ENCODE measurements at places on chromosomes 13 and 19.

DNA sequence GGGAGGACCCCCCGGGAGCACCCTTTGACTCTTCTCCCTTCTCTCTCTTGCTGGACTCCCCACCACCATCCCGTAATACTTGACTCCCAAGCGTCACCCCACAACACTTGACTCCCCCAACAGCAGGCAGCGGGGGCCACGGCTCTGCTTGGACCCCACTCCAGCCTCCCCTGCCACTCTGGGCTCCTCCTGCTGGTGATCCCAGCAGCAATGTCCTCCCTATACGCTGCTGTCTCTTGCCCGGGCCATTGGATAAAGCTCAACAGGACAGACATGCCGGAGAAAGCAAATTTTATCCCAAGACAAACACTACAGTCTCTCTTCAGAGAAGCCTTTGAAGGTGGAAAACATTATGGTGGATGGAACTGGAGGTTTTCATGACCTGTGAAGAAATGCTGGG is 20.4 kb upstream of the AMER2 start:
- DNase-seq, result no peak

DNA sequence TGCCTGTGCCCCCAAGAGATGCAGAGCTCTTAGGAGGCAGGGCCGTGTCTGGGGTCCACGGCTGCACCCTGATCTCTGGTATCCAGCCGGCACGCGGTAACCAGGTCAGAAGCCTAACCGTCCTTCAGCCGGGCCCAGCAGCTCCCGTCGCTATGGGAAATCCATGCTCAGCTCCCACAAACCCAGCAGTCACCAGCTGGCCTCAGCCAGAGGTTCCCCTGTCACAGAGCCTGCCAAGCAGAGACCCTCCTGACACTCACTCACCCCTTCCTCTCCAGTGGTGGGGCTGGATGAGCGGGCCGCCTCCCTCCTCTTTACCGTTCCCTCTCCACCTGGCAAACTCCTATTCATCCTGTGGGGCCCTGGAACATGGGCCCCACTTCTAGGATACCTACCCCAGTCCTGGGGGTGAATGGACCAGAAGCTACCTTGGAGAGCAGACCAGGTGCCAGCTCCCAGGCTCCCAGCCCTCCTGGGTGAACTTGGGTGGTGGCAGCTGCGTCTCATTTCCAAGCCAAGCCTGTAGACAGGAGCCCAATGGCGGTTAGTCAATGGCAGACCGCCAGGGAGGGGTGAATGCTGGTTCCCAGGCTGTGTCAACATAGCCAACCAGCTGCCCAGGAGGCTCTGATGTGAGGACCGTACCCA is 21.4 kb upstream of the TCF3 start:
- no peak for DNase-seq

DNA sequence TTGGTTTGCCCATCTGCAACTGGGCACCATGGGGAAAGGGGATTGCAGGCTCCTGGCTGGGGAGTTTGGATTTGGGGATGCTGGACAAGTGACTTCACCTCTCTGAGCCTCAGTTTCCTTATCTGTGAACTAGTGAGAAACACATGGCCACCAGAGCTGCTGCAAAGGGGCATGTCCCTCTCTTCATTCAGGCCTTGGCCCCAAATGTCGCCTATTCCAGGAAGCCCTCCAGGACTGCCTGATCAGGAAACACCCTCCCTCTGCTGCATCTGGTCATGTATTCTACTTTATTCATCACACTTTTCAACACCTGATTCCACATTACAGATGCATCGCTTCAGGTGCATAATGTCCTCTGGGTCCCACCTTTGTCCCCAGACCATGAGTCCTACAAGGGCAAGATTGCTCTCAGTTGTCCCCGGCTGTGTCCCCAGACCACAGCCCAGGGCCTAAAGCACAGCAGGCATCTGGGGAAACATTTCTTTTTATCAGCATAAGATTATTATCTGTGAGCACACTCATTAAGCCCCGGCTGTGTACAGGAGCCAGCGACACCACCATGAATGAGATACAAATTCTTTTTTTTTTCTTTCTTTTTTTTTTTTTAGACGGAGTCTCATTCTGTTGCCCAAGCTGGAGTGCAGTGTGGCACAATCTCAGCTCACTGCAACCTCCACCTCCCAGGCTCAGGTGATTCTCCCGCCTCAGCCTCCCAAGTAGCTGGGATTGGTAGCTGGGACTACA is 37.5 kb downstream of the ARRDC2 start:
- DNase-seq, result no peak

DNA sequence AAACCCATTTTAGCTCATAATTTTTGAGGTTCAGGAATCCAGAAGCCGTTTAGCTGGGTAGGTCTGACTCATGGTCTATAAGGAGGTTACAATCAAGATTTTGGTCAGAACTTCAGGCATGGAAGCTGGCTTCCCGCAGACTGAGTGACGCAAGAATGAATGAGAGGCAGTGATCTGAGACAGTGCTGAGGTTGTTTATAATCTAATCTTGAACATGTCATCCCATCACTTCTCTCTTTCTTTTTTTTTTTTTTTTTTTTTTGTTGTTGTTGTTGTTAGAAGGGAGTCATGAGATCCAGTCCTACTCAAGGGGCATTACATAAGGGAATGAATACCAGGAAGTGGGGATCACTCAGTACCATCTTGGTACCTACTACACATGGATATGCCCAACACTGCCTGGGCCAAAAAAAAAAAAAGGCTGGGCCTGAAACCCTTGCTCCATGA is 217.4 kb downstream of the DLEU7 start:
- peak; percentile 90 for DNase-seq

DNA sequence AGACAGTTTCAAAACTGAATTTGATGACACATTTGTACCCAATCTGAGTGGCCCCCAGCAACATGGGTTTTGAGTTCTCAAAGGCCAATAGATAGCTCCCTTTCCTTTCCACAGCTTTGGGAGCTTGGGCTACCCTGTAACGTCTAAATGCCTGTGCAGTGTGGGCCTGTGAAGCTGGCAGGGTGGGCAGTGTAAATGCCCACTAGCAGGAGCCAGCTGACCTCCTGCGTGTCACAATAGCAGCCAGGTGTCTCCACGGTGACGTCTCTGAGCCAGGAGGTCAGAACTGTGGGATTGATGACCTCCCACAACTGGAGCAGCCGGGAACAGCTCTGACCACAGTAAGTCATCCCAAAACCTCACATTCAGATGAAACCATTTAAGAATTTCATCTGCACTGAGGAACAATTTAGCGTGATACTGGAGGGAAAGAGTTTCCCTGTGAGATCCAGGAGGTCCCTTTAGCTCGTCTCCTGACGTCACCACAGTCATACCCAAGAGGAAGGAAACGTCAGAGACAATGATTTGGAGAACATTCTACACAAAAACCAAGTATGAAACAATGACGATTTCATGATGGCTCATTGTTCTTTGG is at the start of gene IPO5:
Gene IPO5, plus strand, starts transcription at position 300 of the 595 bp plus-strand sequence. CDS start 23,022 bp downstream, outside the sequence.
- DNase-seq, result no peak

DNA sequence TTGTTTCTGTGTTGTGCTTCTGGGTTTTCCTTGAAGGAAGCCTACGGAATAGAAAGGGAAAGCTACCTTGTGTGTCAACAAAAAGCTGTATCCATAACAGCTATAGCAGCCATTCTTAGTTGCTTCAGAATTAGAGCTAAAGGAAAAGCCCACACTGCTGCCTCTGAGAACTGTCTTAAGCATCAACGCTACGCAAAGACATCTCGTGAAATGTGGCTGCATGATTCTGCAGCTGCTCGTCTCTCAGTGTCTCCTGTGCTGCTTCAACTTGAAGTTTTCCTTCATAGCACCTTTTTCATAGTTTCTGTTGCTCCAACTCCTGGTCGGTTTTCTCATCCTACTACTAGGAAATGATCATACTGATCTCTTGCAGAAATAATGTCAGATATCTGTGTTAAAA is 140.9 kb upstream of the MAB21L1 start:
- DNase-seq, result no peak

DNA sequence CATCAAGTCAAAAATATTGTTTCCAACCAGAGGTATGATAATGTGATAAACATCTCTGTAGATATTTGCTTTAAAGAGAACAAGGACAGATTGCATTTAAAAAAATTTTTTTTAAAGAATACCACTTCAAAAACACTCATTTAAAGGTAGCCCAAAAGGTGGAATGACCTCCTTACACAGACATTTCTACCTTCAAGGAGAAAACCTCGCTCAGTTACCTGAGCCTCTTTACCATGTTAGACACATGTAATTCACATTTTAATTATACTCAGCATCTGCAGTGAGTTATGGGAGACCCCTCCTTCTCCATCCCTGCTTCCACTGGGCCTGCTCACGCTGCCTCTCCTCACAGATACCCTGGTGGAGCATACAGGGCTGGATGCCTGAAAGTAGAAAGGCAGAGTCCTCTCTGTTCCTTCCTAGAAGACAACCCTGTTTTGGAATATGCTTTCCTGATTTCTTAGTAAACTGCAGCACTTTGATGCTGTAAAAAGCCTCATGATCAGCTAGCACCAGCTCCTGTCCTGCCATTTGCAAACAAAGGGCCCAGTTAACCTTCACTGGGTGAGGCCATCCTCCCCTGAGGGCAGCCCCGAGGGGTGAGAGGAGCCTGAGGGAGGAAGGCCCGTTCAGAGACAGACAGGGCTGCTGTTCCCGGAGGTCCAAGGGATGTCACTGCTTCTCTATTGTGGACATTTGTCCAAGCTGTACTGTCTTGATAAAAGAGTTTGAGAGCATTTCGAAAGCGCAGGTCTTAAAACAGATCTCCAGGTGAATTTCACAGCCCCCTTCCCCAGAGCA is 117.8 kb downstream of the IRS2 start:
- no peak for DNase-seq

DNA sequence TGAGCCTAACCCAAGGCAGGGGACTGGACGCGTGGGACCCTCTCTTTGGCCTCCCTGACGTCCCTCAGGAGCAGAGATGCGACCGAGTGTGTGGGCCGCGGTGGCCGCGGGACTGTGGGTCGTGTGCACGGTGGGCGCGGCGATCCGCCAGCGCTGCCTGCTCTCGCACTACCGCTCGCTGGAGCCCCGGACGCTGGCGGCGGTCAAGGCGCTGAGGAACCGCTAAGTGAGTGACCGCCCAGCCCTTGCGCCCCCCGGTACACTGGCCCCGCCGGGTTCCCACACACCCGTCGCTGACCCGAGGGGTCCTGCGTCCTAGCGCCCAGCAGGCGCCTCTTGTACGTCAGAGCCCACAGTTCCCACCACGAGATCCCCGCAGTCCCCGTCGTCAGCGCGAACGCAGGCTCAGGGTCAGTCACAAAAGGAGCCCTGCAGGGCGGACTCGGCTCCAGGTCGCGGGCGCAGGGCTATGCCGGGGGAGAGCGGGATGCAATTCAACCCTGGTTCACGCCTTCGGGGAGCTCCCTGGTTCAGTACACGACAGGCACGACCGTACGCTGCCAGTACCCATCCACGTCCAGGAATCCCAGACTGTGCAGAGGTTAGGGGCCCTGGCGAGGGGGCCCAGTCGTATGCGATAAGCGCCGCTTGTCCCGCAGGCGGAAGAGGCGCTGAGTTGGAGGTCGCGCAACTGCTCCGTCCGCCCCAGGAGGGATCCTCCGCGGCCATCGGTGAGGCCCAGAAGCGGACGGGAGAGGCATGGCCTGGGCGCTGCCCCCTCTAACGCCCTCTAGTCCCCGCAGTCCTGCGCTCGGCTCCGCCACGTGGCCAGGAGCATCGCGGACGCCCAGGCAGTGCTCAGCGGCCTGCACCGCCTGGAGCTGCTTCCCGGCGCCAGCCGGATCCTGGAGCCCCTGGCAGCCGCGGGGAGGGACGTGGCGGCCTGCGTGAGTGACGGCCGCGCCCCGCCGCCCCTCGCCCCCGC is 3.6 kb upstream of the IFNL2 start:
- no peak for DNase-seq

DNA sequence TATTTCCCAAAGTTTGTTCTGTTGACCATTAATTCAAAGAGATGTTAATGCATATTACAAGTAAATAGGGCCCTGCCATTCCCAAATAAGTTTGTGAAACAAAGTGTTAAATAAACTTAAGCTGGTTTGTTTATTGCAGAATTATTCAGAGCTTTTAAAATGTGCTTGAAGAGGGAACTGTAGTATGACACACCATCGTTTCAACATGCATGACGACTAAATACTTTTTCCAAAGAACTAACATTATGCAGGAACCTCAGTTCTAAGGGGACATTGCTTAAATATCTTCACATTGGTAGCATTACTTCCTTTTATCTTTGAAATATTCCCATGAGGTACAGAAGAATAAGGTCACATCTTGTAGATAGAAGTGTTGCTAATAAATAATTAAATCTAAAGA is 14.6 kb downstream of the LHFPL6 start:
- no peak for DNase-seq

DNA sequence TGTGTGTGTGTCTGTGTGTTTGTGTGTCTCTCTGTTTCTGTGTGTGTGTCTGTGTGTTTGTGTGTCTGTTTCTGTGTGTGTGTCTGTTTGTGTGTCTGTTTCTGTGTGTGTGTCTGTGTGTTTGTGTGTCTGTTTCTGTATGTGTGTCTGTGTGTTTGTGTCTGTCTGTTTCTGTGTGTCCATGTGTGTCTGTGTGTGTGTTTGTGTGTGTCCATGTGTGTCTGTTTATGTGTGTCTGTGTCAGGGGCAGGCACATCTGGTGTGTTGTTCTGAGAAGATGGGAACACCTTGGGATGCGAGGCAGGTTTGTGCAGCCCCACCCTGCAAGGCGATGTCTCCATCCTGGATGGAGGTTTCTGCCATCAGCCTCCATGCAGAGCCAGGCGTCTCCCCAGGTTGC is 275.8 kb upstream of the SOX1 start:
- DNase-seq, result no peak

DNA sequence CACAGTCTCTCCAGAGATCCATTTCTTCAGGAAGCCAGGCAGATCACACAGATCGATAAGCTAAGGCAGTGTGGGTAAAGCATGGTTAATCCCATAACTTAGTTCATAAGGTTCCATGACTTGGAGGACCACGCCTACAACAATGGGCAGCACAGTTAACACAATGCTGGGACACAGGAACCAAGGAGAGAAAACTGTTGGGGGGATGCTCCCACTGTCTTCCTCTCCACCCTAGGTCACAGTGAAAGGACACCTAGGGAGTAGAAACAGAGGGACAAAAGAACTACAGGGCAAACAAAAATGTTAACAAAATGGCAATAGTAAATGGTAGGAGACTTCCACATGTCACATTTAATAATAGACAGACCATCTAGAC is 20.8 kb upstream of the ZNF181 start:
- no peak for DNase-seq

GRCh38 chr13:31944262-31945160 is 87.1 kb upstream of the FRY start:
- DNase-seq, result no peak

GRCh38 chr19:52961981-52962380 is 700 bp downstream of the ZNF816 start:
- no peak for DNase-seq

- DNase-seq, result no peak
Measured at GRCh38 chr19:16142032-16142580, 1.4 kb upstream of the HSH2D start.

GRCh38 chr19:39819786-39820185 is 14.2 kb downstream of the DYRK1B start:
- no peak for DNase-seq

GRCh38 chr13:101584331-101584730 is 131.9 kb downstream of the ITGBL1 start:
- no peak for DNase-seq
